HuH-7 (cell line): ENCODE measurements at places on chromosomes 5 and 9.

- no peak for DNase-seq
Observed at GRCh38 chr9:76691517-76692313, 72.5 kb upstream of the PCA3 start.

GRCh38 chr5:143405063-143405848, 1.8 kb upstream of the NR3C1 start:
- DNase-seq, result no peak

GRCh38 chr9:38682713-38683112, 37.2 kb downstream of the FAM240B start:
- DNase-seq, result no peak

GRCh38 chr9:19471737-19472648, 63.2 kb downstream of the ACER2 start:
- DNase-seq, result peak; percentile 67

DNA sequence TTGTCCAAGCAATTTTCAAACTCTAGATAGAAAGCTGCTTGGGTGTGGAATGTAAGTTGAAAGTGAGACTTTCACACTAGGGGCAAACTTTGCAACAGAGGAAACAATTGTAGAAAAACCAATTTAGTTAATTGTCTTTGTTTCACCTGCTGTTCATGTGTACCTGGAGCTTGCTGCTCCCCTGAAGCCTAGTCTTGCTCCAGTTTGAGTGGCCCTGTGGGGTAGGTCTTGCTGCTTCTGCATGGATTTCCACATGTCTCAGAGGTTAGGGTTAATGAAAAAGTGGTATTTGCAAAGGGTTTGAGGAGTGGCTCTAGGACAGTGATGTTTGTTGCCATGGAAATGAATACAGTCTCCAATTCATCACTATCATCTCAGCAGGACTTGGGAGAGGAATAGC, 182.2 kb downstream of the FSTL4 start:
- no peak for DNase-seq

DNA sequence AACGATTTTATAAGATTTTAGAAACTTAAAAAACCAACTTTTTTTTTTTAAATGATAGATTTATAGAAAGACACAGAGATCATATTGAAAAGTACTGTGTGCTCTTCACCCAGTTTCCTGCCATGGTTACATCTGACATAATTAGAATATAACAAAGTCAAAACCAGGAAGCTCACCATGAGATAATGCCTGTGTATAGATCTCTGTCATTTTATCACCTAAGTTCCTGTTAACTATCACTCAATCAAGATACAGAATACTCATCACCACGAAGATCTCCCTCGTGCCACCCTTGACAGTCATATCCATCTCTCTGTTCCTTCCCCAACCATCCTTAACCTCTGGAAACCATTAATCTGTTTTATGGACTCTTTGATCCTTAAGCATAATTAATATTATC, 39.1 kb downstream of the POC5 start:
- DNase-seq, result no peak

DNA sequence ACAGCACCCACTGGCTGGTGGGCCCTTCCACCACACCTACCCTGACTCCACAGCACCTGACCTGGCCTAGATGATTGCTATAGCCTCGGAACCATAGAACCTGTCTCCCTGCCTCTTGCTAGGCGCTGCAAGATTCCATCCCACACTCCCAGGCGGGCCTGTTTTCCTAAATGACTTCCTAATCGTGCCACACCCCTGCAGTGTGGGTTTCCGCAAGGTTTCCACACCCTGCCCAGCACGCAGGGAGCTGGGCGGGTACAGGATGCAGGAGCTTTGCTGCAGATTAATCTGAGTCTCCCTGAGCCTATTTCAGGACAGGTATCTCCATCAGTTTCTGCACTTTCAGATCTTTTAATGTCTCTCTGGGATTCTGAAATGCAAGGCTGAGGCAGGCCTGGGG, 62.9 kb downstream of the SHB start:
- DNase-seq, result no peak

- DNase-seq, result no peak
Observed at GRCh38 chr9:21549251-21549765, 67.2 kb upstream of the IFNE start.

GRCh38 chr9:7369384-7369821, 430.2 kb downstream of the DMAC1 start:
- DNase-seq, result no peak

- DNase-seq, result no peak
Observed at GRCh38 chr9:1881708-1882295, 133.3 kb upstream of the SMARCA2 start.

DNA sequence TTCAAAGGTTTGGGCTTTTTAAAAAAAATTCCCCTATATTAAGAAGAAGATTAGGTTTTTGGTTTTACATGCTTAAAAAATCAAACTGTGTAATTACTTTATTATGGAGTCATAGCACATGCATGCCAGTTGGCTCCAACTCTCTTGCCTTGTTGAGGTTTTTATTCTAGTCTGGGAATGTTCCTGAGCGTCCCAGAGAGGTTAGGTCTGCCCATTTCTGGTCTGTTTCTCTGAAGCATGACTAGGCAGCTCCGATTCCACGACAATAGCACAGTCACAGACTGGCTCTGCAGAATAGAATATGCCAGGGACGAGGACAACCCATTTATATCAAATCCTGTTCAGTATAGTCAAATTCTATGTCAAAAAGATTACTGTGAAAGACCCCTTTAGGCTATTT, 217.0 kb downstream of the PCSK5 start:
- no peak for DNase-seq

DNA sequence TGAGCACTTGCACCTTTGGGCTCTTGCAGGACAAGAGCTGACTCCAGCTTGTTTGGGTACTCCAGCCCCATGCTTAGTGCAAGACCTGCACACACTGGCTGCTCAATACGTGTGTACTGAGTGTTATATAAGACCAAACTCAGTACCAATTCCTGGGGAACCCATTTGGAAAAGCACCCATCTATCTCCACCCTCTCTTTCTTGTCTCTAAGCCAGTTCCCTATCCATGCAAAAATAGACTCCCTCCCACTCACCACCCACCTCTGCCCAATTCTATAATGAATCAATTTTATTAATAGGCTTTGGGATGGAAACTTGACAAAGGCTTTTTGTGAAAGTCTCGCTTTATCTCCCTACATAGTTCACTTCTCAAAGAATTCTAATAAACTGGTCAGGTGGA, 60.9 kb upstream of the CPLX2 start:
- DNase-seq, result no peak

- no peak for DNase-seq
Observed at GRCh38 chr5:151595411-151595826, 4.3 kb upstream of the FAT2 start.

DNA sequence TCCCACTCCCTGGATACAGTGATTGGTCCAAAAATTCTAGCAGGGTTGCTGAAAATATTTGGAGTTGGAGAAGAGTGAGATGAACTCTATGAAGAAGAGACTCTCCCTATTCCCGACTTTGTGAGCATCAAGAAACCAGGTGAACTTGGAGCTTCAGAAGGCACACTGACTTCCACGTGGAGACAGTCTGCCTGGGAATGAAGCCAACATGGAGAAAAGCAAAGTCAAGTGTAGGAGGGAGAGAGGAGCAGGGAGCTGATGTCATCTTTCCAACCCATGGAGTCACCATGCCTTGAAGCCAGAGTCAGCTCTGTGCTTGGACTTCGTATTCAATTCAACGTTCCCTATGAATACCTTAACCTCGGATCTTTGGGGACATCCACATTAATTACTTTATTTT, 125.1 kb downstream of the NPR3 start:
- no peak for DNase-seq

DNA sequence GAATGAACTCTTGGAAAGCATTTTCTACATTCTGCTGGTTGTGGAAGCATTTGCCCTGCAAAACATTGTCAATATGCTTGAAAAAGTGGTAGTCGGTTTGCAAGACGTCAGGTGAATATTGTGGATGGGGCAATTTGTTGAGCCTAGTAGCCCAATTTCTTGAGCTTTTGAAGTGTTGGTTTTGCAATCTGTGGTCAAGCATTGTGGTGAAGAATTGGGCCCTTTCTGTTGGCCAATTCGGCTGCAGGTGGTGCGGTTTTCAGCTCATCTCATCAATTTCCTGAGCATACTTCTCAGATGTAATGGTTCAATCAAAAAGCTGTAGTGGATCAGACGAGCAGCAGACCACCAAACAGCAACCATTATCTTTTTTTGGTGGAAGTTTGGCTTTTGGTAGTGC, 426.8 kb upstream of the CDH9 start:
- no peak for DNase-seq

- no peak for DNase-seq
Observed at GRCh38 chr5:86137297-86137696, 480.4 kb upstream of the COX7C start.

DNA sequence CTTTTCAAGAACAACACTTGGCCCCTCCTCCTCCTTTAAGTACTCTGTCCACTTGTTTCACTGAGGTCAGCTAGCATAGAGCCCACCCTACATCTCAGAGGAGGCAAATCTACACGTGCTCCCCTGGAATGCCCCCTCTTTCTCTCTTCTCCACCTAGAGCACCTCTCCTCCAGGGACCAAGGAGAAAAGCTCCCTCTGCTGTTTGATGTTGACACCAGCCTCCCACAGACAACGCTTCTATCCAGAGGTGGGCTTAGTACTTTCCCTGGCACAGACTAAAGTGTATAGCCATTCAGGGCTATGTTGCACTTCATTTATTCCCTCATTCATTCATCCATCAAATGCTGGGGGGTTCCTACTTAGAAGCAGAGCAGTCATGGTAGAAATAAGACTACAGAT, 68.2 kb upstream of the TAF1L start:
- peak; percentile 29 for DNase-seq

DNA sequence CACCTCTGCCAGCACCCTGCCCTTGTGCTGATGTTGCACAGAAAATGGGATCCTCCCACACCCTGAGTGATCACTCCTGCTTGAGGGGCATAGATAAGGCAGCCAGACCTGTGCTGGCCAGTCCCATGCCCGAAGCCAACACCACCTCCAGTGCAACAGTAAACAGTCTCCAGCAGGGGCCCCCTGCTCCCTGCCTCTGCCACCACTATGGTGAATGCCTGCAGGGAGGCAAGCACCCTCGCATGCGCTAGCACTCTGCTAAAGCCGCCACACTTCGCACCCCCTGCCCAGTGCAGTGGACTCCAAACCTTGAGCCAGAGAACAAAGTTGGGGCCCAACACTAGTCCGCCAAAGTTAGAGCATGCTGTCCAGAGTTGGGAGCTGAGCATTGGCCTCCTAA, 118.7 kb downstream of the PJA2 start:
- no peak for DNase-seq

DNA sequence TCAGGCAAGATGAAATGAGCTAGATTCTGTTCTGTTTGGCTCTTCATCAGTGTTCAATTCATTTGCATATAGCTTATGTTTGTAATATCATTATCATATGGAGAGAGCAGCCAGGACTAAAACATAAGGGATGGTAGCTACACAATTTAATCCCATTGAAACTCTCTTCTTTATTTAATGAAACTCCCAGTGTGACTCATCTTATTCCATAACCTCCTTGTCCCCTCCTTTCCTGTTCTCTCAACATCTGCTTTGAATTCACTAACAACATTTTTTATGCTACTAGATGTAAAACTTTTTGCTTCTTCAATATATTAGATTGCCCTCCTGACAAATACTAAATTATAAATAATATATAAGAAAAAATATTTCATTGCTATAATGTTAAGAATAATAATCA, 1823.4 kb downstream of the MAT2B start:
- DNase-seq, result no peak

- no peak for DNase-seq
Observed at GRCh38 chr9:120212853-120213200, 367.1 kb downstream of the CDK5RAP2 start.

- DNase-seq, result no peak
Observed at GRCh38 chr5:178192244-178192643, 5.1 kb upstream of the GMCL2 start.

GRCh38 chr5:164013077-164013670, 507.8 kb downstream of the MAT2B start:
- peak; percentile 4 for DNase-seq

DNA sequence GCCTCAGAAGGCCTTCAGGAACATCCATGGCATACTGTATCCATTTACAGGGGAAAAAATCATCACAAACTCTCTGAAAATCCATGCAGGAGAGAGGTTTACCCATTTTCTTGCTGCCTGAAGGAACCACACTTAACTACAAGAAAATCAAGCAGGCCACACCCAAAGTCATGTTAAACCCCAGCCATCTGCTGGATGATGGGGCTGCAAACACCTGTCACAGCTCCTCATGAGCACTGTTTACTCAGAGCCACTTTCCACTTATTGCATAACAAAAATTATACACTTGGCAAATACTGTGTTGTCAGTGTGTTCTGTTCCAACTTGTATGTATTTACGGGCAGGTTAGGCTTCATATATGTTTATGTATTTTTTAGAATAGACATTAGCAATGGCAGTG, 35.8 kb downstream of the PPIC start:
- no peak for DNase-seq

- no peak for DNase-seq
Observed at GRCh38 chr9:115616666-115617239, 498.8 kb upstream of the TNC start.
